MM.1S (cell line): ENCODE measurements at places on chromosomes 7 and 10.

- DNase-seq: no peak
These were observed 133.8 kb downstream of the C10orf90 start for GRCh38 chr10:126536656-126537055.

DNA sequence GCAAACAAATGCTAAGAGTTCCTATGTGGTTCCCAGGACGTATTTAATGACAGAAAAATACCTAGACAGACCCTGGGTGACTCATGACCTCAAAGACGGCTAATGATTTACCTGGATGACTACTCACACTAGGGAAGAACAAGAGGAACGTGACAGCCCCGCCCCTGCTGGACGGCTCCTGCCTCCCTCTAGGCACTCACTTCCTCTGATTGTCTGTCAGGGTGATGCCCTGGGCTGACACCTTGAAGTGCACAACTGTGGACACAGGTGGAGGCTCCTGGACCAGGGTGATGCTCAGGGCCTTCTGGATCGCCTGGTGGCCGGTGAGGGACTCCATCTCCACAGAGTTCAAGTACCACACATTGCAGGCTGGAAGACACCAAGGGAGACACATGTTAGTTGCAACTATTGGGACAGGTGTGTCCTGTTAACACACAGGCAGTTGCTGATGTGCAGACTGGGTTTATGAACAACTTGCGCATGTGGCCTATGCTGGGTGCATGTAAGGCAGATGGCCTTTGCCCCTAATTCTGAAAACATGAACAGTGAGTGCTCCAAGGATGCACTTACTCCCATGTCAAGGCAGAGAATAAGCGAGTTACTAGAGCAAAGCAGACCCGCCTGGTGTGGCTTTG lies 298.3 kb downstream of the TNS3 start:
- no peak for DNase-seq

DNA sequence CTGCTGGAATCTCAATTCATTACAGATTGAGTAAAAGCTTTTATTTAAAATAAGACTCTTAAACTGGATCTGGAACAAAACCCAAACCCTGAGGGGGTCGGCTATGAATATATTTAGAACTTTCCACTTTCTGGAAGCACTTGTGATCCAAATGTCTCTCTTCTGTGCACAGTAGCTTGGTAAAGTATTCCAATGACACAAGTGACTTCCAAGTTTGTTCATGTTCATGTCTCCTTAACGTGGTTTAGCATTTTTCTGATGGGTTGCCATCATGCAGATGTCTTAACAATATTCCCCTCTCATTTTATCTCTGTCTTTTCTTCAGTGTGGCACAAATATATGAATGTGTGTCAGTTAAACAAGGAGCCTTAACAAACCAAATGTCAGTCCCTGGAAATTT lies 191.9 kb upstream of the SORCS1 start:
- no peak for DNase-seq

DNA sequence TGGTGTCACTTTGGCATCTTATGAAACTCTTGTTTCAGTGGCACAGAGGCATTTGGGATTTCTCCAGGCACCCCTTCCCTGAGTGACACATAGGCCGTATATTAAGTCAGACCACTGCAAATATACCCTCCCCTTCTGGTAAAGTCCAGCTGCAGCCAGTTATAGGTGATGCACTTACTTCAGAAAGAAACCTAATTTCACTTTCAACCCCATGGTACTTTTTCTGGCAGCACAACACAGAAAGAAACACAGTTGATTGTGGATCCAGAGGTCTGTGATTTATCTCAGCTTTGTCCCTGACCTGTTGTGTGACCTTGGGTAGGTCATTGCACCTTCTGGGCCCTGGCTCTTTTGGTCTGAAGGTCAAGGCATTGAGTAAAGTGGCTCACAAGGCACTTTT lies 173.2 kb downstream of the BUB3 start:
- peak; percentile 50 for DNase-seq

DNA sequence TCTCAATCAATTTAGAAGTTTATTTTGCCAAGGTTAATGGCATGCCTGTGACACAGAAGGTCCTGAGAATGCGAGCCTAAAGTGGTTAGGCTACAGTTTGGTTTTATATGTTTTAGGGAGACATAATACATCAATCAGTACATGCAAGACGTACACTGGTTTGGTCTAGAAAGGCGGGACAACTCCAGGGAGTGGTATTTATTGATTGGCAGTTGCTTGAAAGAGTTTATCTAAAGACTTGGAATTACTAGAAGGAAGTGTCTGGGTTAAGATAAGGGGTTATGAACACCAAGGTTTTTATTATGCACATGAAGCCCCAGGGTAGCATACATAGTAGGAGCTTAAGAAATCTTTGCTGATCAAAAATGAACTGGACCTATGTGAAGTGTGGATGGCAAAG lies 21.5 kb downstream of the NPVF start:
- no peak for DNase-seq

GRCh38 chr10:99832439-99832838 lies 50.0 kb downstream of the ABCC2 start:
- no peak for DNase-seq

DNA sequence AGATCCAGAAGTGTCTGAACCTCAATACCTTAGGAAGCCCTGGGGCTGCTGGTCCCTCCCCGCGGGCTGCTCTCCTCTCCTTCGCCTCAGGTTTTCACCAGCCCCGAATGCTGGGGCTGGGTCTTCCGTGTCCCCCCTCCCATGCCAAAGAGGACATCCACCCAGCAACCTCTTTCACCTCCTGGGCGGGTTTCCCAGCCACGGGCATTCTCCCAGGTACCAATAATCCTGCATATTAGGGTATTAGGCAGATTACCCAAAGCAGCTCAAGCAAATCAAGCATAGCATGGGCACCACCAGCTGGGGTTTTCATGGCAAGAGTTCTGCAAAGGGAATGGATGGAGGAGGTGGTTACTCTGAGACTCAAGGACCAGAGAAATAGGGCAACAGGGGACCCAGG lies 224.4 kb downstream of the KCNMA1 start:
- no peak for DNase-seq

- no peak for DNase-seq
These were observed 10.0 kb upstream of the MEST start for GRCh38 chr7:130481898-130482297.

DNA sequence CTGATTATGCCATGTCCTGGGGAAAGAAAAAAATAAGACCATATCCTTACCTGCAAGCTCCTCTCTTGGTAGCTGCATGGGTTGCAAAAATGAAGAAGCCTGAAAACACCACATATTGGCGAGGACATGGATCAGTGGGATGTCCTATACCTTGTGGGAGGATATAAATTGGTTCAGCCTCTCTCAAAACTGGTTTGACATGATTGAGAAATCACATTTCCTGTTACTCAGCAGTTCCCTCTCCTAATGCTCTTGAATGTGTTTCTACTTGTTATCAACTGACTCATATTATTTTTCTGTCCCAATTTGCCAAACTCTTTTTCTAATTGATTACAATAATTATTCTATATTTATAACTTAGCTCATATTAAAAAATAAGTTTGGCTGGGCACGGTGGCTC lies 380.2 kb downstream of the EXOC4 start:
- DNase-seq: no peak

DNA sequence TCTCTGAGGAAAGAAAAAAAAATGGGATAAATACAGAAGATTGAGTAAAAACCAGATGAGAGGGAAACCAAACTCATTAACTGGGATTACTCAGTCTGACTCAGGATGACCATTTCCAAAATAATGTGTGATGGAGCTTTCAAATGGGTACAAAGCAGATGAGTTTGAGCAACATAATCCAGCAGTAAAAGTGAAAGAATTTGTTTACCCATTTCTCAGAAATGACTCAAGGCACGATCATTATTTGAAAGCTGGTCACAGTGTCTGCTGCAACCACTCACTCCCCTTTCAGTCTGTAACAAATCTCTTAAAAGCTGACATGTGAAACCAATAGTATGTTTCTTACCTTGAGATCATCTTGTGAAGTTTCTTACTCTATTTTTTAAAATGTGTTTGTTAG lies 104.7 kb upstream of the KLF14 start:
- peak; percentile 22 for DNase-seq

GRCh38 chr7:138354066-138354465 lies 106.0 kb upstream of the TRIM24 start:
- DNase-seq: no peak

- DNase-seq: no peak
These were observed 471.5 kb downstream of the GFRA1 start for GRCh38 chr10:115801457-115801856.

GRCh38 chr7:142838461-142839213 lies 16.2 kb upstream of the EPHB6 start:
- no peak for DNase-seq

DNA sequence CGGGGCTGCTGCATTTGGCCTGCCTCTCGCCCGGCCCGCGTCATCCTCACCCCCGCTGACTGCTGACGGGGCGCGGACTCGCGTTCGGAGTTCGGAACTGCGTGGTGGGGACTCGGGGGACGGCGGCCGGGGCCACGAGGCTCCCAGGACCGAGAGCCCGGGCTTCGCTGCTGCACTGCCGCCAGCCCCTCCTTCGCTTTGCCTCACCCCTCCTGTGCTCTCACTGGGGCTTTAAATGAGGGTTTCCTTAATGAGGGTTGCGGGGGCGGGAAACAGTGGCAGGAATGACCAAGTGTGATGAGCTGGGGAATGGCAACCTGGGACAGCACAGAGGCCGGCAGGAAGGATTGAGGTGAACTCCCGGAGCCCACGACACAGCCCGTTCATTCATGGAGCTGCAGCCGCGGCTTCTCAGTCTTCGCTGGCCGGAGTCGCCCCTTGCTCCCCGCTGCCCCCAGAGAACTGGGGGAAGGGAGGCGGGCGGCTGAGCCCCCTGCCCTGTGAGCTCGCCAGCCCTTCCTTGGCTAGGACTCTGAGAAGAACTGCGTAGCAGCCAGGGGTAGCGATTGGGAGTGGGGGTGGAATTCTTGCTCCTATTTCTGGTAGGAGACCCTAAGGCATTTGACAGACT lies 1.5 kb upstream of the LRRC4 start:
- DNase-seq: no peak

DNA sequence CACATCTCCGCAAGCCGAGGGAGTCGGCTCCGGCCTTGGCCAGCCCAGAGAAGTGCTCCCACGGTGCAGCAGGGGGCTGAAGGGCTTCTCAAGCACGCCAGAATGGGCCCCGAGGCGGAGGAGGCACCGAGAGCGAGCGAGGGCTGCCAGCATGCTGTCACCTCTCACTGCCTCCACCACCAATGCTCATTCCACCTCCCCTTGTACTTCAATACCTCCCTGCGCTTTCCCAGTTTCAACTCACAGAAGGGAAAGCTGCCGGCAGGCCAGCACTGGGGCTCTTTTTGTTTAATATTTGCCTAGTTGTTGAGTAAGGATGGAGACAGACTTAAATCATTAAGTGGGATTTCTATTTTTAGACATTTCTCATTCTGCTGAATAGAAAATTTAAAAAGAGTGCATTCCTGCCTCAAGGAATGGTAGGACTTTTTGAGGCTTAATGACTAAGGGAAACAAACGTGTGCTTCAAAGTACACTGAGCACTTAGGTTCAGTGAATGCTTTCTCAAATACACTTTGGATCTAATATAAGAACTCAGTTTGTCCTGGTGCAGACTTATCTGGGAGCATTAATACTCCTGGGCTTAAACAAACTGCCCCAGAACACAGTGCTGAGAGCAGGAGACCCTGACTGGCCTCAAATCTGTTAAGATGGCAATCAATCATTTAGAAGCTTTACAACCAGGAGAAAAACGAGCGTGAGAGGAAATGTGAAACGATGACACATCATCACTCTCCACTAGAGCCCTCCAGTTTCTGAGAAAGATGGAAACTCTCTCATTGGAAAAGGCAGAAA lies 131.2 kb downstream of the RALA start:
- no peak for DNase-seq

- DNase-seq: no peak
These were observed 75.1 kb downstream of the ENTPD1 start for GRCh38 chr10:95831076-95831475.

DNA sequence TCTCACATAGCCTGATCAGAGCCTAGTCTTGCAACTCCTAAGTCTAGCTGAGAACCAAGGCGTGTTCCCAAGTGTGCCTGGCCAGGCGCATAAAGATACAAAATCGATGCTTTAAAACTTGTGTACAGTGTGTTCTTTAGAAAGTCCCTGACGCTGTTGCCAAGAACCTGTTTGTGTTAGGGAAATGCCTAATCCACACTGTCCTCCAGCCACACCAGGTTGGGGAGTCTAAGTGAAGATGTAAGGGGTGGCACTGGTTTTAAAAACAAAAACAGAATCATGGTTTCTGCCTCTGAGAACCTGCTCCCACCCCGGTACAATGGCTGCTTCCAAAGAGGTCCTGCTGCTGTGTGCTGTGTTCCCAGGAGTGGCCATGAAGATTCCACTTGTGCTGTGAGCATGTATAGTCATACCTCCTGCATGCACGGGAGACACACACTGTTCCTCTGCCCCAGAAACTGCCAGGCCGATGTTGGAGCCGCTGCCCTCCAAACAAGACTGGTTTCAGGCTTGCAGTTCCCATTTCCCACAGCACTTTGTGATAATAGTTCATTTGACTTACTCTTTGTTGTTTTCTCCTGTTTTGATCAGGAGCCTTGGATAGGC lies 88.5 kb downstream of the CCNY start:
- DNase-seq: no peak

GRCh38 chr7:12884856-12885440 lies 197.5 kb downstream of the ARL4A start:
- no peak for DNase-seq

GRCh38 chr7:17444673-17445072 lies 146.2 kb downstream of the AHR start:
- DNase-seq: no peak

GRCh38 chr10:71868192-71868697 lies 17.2 kb upstream of the PSAP start:
- peak; percentile 85 for DNase-seq

DNA sequence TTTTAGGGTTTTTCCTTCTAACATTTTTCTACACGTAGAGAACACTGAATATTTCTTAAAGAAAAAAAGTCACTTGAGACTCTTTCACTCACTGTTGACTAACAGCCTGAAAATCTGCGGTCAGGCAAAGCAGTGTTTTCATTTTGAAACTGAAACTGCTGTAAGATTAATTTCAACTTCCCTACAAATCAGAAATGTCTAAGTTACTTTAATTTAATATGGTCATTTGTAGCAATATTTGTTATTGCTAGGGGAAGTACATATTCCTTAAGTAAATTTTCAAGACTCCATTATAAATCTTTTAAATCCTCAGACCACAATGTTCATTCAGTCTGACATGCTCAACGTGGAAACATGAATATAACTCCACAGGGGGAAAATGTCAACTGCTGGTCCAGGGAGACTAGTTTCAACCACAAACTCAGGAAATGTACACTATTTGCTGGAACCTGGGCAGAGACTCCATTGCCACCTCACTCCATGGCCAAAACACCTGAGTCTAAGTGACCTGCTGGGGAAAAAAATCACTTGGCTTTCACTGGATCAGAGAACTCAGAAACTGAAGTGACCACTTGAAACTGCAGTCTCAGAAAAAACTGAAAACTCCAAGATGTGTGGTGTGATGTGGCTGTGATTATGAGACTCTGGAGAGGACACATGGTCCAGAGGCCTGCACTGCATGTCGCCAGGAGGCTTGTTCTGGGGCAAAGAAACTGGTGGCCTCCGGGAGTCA lies 161.2 kb downstream of the TAX1BP1 start:
- peak; percentile 78 for DNase-seq

- DNase-seq: no peak
These were observed 640.0 kb downstream of the ACTR3B start for GRCh38 chr7:153399554-153399940.
